Posterior cingulate gyrus (tissue), 11 donors: ENCODE measurements at places on chromosomes 4 and X.

GRCh38 chr4:142581881-142582280 is 264.2 kb downstream of the INPP4B start:
- DNase-seq: no peak

DNA sequence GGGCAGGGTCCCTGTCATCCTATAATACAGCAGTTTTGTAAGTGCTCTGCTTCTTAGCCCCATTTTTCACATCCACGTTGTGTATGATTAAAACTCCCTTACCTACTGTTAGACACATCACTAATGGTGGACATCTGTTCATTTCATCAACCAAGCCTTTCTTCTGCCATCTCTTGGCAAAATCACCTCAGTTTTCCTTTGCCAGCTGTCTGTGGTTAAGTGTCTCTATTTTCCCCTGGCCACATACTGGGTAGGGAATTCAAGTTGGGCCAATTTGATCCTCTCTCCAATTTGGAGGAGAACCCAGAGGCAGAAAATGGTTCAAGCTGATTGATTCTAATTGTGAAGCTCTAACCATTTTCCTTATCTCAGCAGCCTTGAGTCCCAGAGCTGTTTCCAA is 436.1 kb downstream of the PCDH7 start:
- no peak for DNase-seq

DNA sequence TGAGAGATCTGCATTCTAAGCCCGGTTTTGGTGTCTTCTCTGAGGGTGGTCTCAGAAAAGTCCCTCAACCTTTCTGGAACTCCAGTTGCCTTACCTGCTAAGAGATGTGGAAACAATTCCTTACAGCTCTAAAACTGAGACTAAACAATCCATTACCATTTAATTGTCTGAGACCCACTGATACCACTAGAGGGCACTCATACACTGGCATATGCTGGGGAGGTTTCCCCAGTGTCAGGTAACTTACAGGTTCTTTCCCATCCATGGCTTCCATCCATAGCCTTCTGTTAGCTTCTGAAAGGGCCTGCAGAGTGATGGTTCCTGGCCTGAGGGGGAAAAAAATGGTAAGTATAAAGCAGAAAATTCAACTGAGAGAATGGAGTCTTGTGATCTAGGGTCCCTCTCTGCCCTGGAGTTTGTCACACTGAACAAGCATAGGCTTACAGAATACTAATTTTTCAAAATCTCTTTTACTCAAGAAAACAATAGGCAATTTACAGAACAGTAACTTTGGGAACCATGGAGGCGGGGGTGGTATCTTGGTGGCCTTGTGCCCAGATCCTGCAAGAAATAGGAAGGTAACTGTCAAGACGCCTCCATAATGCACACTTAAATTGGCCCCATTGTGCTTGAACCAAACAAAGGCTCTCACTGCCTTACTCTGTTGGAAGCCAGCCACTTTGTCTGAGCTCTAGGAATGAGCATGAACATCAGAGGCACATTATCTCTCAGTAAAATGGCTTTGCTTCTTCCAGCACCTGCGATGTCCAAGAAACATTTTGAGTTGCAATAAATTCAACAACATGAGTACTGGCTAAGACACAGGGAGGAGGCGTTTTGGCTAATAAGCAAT is 236.1 kb downstream of the OPHN1 start:
- no peak for DNase-seq

- DNase-seq: no peak
Observed at GRCh38 chr4:55588160-55588559, 3.9 kb downstream of the PDCL2 start.

DNA sequence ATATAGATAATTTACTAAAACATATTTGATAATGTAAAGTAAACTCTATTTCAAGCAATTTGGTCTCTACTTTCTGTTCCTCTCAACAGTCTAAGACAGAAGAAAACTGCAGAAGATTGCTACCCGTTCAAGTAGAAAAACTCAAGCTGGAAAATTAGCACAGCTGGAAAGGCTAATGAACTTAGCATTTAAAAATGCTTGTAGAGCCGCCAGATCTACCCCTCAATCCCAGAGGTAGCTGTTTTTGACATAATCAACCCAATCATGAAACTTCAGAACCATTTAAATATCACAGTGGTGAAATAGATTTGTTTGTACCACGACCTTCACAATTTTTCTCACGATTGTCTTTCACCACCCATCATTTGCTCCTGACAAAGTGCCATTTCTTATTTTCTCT is 479.5 kb downstream of the SPRY1 start:
- DNase-seq: no peak

DNA sequence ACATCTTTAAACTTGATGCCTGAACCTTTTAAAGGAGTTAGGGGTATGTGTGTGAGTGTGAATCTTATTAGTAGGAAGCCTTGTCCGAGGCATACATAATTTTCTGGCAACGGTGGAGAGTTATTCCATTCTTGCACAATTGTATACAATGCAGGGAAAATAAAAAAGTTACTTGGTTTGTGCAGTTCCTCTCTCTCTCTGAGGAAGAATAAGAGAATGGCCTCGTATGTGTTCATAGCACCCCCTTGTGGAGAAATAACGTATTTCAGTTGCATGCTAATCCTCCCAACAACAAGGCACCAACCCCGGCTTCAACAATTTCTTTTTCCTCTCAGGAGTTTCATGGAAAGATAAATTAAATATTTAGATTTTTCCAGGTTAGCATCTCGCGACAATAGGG is 33.7 kb upstream of the FGF13 start:
- no peak for DNase-seq

DNA sequence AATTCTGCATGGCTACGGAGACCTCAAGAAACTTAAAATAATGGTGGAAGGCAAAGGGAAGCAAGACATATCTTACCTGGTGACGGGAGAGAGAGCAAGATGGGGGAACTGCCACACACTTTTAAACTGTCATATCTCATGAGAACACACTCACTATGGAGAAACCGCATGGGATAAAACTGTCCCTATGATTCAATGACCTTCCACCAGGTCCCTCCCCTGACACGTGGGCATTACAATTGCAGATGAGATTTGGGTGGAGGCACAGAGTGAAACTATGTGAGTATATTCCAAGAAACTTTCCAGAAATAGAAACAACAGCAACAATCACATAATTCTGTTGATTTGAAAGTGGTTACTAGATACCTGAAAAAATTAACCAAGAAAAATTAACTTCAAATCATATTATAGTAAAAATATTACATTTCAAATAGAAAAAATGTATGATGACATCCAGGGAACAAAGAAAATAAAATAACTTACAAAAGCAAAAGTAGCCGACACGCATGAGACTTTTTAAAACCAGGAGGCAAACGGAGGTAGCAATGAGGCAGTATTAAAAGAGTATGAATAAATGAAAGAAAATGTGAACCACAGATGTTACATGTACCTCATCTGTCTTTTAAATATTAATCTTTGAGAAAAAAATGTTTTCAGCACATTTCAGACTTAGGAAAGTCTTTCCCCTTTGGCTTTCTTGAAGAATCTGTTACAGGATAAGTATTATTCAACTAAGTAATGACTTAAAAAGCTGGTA is 879.5 kb downstream of the TECRL start:
- no peak for DNase-seq

- DNase-seq: no peak
Observed at GRCh38 chr4:150316332-150317205, 238.3 kb downstream of the DCLK2 start.

DNA sequence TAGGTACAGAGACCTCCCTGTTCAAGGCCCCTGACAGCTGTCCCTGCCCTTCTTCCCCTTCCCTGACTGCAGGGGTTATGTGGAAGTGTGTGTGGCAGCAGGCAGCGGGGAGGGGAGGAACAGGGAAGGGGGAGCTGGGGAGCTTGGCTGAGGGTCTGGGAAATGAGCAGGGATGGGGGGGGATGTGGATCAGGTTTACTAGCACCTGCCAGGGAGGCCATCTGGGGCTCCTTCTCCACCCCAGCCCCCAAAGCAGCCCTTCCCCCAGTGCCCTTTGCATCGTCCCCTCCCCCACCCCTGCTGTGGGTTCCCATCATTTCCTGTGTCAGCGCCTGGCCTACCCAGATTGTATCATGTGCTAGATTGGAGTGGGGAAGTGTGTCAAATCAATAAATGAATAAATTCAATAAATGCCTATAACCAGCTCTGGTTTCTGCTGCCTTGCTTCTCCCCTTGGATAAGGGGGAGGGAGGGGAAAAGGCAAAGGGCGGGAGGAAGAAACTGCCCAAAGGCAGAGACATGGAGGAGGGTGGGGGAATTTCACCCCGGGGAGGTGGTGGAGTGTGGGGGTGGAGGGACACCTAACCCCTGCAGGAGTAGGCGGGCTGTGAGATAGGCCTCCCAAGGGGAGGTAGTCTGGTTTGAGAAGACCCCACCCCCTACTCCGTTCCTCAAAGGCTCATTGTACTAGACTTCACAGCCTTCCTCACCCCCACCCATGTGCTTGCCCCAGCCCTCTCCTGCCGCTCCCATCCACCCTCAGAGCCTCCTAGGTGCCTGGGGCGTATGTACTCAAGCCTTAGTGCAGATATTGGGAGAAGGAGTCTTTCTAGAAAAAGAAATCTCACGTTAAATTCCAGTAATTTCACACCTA is 3.2 kb downstream of the CXorf65 start:
- no peak for DNase-seq
